Stimulated activated CD4-positive, alpha-beta T cell treated with anti-CD3 and anti-CD28 coated beads, Interleukin-2, amount 100 ng/mL, for 24 hours (primary cell): ENCODE measurements at places on chromosomes 16 and 17.

DNA sequence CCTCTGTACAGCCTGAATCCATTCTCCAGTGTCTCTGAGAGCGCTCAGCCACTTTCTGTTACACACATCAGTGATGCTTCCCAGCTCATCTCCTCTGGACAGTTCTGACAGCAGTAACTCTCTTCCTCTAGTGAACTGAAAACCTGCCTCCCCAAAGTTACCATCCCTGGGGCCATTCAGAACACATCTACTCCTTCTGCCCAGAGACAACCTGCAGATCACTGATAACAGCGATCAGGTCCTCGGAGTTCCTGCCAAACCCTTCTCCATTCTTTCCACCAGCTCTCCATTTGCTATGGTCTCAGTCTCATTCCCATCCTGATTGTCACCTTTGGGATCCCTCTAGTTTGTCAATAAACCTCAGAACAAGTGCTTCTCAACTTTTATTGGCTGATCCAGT is 7.3 kb downstream of the ZZEF1 start:
- no peak for DNase-seq

- DNase-seq = no peak
Observed at GRCh38 chr16:60930291-60930690, 1105.9 kb downstream of the CDH8 start.

DNA sequence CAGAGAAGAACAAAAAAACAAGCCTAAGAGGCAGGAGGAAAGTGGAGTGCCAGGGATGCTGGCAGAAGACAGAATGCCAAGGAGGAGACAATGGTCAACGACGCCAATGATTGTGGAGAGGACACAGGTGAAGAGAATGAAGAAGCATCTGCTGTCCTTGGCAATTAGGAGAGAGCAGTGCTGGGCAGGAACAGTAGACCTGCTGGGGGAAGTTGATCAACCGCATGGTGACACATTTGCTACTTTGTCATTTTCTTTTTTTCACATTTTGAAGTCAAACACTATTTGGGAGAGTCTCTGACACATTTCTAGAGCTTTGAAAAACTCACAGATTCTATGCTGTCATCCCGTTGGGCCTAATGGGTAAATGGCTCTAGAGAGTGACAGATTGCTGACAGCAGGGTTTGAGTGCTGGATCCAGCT is 1.1 kb upstream of the PIK3R6 start:
- DNase-seq = no peak

GRCh38 chr16:1688807-1689560 is 10.9 kb downstream of the JPT2 start:
- no peak for DNase-seq

- no peak for DNase-seq
Observed at GRCh38 chr17:77509089-77509488, 368.3 kb downstream of the SEC14L1 start.

DNA sequence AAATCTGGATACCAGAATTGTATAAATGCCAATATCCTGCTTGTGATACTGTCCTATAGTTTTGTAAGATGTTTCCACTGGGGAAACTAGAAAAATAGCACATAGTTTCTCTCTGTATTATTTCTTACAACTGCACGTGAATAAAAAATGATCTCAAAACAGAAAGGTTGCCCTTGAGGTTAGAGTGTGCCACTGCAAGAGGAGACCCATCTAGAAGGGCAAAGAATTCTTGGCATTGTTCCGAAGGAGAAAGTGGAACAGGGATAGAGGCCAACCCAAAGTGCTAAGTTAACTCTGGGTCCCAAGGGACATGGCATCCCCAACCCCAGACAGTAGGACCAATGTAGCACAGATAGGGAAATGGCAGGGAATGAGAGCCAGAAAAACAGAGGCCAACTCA is 477.5 kb upstream of the HSBP1 start:
- DNase-seq = no peak

DNA sequence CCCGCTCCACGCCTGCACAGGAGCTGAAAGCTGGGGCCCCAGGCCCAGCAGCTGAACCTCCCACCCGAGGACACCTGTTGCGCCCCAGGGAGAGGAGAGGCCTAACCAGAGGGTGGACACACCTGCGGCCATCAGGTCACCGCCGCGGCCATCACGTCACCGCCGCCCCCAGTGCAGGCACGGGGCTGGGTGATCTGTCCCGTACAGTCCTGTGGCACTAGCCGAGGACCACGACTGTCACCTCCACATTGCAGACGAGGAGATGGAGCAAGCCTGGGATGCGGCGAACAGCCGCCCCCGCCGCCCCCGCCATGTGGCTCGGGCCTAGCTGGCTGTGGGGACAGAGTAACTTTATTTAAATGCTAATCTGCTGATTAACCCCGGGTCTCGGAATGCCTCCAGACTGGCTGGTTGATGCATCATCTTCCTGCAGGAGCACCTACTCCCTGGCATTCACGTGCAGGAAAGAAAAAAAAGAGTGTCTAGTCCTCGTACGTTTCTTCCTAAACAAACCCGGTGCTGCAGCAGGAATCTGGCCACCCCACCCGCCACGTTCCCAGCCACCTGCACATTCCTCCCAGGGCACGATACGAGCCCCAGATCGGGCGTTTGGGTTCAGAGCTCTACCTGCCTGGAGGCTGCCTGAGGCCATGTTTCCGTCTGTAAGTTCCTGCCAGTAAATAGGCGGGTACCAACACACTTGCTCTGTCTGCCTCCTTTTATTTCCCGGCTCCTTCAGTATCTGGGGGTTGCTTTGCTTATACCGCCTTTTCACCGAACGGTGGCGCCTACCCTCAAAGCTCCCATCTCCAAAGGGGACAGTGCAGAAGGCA is 29.9 kb downstream of the PIEZO1 start:
- peak; percentile 32 for DNase-seq

DNA sequence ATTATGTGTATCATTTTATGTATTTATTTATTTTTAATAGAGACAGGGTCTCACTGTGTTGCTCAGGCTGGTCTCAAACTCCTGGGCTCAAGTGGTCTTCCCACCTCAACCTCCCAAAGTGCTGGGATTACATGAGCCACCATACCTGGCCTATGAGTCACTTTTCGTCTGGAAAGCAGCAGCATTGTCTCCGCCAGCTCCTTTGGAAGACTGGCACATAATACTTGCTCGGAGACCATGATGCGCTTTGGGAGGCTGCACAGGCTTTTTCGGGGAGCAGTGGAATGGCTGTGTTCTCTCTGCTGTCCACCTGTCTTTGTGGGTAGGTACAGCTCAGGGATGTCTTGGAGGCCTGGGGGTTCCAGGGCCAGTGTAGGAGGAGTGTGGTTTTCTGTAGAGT is 102.2 kb downstream of the AATF start:
- no peak for DNase-seq

DNA sequence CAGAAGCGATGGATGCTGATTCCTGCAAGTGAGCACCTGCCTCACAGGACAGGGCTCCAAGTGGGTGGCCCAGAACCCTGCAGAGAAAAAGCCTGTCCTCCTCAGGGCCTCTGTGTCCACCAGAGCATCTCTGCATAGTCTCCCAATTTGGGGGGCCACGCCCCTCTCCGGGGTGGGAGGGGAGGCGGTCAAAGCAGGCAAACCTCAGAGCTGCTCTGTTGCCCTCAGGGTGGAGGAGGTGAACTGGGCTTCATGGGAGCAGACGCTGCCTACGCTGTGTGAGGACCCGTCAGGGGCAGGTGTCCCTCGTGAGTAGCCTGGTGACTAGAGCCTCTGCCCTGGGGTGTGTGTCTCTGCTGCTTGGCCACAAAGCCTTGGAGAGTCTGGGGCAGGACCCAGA is 19.3 kb downstream of the TRPV2 start:
- DNase-seq = no peak

DNA sequence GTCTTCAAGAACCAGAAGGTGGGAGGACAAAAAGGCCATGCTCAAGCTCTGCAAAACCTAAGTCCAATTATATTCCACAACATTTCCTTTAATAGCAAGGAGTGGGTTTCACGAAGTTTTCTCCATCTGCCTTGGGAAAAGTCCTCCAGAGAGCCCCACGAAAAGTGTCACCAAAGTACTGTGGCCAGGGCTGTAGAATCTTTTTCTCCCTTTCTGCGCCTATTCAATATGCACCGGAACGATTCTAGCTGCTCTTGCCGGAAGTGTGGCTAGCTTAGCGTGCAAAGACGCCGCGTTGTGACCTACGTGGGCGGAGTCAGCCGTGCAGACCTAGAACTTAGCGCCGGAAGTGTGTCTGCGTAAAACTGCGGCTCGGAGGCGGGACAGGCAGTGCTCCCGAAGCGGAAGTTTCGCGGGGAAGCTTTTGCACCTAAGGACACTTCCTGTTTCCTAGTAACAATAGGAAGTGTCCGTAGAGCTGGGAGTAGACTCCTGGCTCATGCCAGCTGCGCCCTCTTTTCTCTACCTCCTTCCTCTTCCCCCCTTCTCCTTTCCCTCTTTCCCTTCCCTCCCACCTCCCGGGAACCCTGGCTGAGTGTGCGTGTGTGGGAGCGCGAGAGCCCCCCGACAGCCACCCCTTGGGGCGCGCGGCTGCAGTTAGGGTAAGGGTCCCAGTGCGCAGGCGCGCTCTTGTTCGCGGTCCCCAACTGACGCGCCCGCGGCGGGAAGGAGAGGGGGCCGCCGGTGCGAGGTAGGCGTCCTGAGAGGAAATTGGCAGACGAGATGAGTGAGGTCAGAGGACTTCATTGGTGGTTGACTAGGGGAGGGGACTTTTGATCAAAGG is at the start of the genes ZNF646 and ZNF668:
Gene ZNF646 (plus strand): TSS at position 453 of the 844 bp plus-strand sequence. CDS start 1,903 bp downstream, outside the sequence.
Gene ZNF668 (minus strand): TSS at position 271 of the 844 bp plus-strand sequence. CDS start 9,781 bp downstream, outside the sequence.
- peak; percentile 97 for DNase-seq

GRCh38 chr17:4358154-4358553 is 8.3 kb downstream of the UBE2G1 start:
- DNase-seq = no peak

DNA sequence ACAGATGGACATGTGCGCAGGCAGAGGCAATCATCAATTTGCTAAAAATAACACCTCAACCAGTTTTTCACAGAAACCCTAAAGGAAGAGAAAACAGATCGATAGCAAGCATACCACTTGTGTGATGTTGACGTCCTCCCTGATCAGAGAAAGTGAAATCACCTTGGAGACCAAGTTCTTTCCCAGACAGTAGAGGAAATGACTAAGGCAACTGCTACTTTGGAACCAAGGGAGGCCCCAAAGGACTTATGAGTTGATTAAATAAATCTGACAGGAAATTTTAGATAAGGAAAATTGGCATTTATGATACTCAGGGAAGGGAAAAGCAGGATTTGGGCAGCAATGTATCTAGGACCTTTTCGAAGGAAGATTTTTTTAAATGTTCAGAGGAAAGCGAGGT is 267.1 kb upstream of the ASIC2 start:
- no peak for DNase-seq

DNA sequence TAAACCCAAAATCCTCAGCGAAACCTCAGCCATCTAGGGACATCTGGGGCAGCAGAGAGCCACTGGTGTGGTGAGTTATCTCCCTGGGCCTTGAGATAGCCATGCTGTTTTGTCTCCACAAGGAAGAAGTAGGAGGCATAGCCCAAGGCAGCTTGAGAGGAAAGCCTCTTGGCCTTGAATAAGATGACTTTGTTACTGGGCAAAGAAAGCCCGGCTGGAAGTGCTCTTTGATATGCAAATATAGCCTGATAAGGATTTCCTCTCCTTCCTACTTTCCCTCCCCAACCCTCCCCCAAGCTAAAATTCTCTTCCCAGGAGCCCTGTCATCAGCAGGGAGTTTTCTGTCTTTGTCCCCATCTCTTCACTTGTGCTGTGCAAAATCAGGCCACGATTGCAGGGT is 694.4 kb downstream of the MAF start:
- no peak for DNase-seq

- DNase-seq = no peak
Observed at GRCh38 chr16:2226245-2226793, 2.9 kb downstream of the E4F1 start.

DNA sequence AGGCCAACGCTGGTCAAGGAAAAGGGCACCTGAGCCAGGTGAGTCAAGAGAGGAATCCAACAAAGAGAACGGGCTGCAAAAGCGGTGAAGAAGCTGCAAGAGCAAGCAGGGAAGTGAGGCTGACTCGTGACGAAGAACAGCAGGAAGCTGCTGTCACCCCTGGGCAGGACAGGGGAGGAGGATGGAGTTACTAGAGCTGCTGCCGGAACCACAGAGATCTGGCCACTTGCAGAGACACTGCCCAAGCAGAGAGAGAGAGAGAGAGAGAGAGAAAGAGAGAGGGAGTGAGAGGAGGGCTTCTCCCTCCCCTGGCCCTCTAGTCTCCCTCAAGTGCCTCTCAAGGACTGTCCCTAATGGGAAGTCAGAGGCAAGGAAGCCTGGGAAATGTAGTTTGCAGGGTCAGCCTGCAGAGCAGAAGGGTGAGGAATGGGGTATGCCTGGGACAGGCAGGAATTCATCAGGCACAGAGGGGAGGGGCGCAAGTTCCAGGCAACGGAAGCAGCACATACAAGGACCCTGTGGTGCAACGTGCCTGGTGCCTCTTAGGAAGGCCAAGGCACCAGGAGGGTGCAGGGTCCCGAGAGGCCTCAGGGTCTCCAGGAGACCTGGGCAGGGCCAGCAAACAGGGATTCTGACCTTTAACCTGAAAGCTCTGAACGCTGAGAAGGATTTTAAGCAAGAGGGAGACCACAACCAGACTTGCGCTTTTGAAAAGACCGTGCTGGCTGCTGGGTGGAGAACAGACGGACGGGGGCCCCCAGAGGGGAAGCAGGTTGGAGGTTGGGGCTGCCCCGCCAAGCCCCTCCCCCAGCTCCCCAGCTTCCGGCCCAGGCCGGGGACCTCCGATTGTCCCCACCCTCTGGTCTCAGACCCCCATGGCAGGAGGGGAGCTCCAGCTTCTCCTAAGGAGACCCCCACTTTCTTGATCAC is 45.8 kb upstream of the CIBAR2 start:
- DNase-seq = no peak

GRCh38 chr17:39599665-39600231 is 8.0 kb downstream of the NEUROD2 start:
- DNase-seq = no peak

DNA sequence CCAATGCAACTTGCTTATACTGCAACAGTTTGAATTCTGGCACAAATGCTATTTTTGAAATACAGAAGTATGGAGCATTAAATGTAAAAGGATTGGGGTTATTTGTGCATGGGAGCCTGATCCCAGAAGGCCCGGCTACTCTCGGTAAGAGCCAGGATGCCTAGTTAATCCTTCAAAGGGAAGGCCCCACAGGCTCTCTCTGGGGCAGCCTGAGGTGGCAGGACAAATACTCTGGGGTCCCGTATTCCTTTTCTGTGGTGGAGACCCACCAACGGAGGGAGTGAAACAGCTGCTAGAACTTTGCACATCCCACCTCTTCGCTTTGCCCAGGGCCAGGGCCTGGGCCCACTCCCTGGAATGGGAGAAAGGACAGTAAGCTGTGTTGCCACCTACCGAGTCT is 30.4 kb downstream of the ERN1 start:
- no peak for DNase-seq

- DNase-seq = no peak
Observed at GRCh38 chr16:62954144-62955032, 918.1 kb upstream of the CDH8 start.

DNA sequence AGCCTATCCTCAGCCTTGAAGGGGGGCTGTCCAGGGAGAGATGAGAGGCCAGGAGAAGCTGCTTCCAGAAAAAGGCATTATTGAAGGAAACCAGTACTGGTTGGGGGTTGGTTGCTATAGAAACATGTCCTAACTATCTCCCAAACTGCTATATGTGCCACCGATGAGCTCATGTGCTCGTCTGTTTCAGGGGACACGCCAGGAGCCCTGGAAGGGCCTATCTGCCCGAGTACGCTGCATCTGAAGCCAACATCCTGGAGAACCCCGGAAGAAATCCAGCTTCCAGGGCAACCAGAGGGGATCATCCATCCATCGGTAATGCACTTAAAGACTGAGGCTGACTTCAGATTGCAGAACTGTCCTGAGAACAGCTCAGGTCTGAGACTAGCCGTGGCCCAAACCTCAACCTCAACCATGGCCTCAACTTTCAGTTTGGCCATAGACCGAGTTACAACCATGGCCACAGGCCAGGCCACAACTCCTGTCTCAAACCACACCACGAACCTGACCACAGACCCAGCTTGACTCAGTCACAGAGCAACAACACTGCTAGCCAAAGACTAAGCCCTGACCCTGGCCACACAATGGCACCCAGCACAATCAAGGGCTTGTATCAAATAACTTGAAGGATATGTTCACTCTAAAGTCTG is 10.2 kb downstream of the PITPNM3 start:
- no peak for DNase-seq
